ENCODE measurements at places on chromosomes 1 and 21.

- DNase-seq, result no peak
These were observed 184.2 kb upstream of the USP24 start for GRCh38 chr1:55399346-55399745.

DNA sequence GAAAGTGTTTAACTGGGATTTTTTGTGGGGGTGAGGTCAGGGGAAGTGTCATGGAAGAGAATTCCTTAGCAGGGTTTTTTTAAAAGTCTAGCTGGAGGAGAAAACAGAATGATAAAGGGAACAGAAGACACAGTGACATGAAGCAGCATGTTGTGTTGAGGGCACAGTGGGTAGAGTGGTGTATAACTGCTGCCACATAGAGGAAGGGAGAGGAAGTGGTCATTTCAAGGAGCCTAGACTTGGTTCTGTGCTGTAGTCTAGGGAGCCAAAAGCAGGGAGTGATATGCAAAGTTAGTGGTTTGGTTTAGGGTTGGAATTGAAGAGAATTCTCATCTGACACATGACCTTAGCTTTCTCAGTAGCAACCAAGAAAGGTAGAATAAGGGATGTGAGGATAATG lies 10.2 kb downstream of the EEIG2 start:
- DNase-seq, result no peak

- DNase-seq, result no peak
These were observed 18.6 kb downstream of the FMO1 start for GRCh38 chr1:171266930-171267329.

DNA sequence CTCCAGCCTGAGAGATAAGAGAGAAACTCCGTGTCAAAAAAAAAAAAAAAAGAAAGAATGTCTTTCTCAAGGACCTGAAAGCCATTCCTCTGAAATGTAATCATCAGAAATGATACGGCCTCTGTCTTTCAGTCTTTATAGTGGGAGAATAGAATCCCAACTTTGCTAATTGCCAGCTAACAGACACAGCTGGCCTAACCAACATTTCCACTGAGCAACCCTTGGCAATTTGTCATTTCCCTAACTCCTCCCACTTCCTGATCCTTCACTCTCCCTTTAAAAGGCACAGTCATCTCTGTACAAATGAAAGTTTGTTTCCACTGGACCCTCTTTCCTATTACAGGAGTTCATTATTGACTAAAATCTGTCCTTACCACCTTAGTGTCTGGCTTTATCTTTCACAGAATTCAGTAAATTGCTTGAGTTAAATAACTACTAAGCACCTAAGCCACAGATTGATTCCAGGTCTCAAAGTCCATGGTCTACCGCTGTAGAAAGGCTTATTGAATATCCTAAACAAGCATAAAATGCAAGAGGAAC lies 4.3 kb upstream of the CBR1 start:
- DNase-seq, result no peak

DNA sequence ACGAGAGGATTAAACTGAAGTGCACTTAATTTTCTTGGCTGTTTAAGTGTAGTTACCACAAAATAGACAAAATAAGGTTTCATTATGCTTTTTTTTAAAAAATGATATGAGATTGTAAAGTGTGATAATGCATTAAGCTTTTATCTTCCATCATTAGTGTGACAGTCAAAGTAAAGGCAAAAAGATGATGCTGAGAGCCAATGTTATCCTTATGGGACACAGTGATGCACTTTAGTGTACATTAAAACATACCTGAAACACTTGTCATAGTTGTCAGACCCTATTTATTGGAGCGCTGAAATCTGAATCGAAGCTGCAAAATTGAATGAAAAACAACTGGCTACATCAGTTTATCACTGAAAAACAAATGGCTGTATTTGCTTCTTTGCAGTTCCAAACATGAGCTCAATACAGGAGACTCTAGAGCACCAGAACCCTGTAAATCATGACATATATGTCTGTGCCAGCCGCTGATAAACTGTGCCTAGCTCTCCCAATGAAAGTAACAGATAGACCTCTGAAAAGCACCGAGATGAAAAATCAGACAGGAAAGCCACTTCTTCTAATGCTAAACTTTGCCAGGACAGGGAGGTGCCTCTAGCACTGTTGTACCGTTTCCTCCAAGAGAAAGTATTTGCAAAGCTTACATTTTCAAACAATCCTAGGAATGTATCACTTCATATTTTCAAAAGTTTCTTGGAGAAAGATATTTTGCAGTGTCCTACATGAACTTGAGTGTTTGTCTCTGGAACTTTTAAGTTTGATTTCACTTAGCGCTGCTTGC lies 120.7 kb upstream of the TMPRSS15 start:
- no peak for DNase-seq
